ENCODE measurements at places on chromosomes 12 and 14. TPM values are rescaled to one million over a fixed set of nuclear protein-coding genes. Genes with fewer than 3 reads are reported as not detected.
A peak's percentile ranks its signal among the peaks of the same experiment; 100 is the strongest.

DNA sequence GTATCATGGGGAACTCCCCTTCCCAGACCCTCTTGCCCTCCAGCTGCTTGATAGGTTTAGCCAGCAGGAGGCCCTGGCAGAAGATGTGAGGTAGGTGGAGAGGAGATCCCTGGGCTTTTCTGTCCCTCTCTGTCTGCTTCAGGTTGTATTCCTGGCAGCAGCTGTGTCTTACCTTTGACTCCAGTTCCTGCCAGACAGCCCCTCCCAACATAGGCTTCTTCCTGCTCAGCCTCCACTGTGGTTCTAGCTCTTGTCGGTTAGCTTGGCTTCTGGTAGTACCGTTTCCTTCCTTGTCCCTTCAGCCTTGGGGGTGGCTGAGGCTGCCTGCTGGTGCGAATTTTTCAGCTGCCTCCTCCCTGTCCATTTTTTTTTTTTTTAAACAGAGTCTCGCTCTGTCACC lies 215.7 kb upstream of the CRY1 start:
- no peak for ATAC-seq

DNA sequence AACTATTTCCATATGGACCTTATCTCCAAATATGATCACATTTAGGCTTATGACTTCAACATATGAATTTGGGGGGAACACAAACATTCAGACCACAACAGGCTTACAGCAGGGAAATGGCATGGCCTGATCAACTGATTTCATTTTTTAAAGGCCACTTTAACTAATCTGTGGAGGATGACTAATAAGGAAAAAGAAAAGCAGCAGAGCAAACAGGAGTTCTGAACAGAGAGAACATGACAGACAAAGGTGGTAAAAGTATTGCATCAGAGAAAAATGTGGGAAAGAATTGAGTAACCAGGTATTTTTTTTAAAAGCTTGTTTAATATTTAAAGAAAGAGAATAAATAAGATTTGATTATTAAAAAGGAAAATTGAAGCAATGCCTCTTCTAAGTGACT lies 366.1 kb upstream of the TMPO start:
- ATAC-seq = no peak

- ATAC-seq = no peak
These were observed 12.8 kb downstream of the BDKRB2 start for GRCh38 chr14:96217376-96217913.

The GLT8D2 gene
- total RNA-seq = 8.6 TPM

GRCh38 chr12:126337556-126338441 lies 1272.6 kb downstream of the AACS start:
- no peak for ATAC-seq

GRCh38 chr14:53432378-53432802 lies 279.3 kb upstream of the DDHD1 start:
- ATAC-seq = peak; percentile 95

The SERPINA9 gene
- not detected for total RNA-seq
